Activated CD4-positive, alpha-beta T cell treated with anti-CD3 and anti-CD28 coated beads, Interleukin-10, Interleukin-2, amounts not matched to agents 100 ng/mL and 50 ng/mL, durations not matched to agents 16 hours and 8 hours (primary cell): ENCODE measurements at places on chromosomes 1 and 21.
A peak's percentile ranks its signal among the peaks of the same experiment; 100 is the strongest.

DNA sequence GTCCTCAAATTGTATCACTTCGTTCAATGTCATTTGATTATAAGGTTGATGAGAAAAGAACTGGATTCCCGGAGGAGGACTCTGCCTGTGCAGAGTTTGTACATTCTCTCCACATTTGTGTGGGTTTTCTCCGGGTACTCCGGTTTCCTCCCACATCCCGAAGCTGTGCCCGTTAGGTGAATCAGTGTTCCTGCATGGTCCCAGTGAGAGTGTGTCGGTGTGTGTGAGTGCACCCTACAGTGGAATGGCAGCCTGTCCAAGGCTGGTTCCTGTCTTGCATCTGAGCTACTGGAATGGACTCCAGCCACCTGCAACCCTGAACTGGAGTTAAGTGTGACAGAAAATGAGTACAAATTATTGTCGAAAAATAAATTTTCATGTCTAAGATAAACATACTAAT lies 92.2 kb upstream of the KCTD3 start:
- no peak for DNase-seq

GRCh38 chr1:52007215-52008002 lies 16.9 kb upstream of the RAB3B start:
- DNase-seq, result no peak

DNA sequence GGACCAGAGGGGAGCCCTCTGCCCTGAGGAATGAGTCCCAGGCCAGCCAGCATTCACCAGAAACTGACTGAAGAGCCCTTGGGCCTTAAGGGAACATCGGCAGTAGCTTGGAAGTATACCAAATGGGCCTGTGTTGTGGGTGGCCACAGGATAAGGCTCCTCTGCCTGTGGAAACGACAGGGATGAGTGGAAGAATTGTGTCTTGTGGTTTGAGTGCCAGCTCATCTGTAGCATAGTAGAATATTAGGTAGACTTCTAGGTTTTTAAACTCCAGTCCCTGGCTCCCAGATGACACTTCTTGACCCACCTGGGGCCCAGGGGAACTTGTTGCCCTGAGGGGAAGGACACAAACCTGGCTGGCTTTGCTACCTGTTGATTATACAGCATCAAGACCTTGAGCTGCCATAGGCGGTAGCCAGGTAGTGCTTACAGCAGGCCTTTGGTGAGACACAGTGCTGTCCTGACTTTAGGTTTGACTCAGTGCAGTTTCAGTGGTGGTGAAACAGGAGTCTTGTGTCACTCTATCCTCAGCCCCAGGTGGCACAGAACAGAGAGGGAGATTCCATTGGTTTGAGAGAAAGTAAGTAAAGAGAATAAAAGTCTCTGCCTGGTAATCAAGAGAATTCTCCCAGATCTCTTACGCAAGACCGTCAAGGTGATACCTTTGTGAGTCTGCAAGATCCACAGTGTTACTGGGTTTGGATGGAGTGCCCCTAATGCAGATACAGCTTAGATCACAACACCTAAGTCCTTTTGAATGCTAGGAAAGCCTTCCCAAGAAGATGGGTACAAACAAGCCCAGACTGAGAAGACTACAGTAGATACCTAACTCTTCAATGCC lies 50.2 kb downstream of the RABGAP1L start:
- peak; percentile 67 for DNase-seq

- DNase-seq, result no peak
Measured at GRCh38 chr1:166139735-166140134, 27.1 kb downstream of the FAM78B start.

DNA sequence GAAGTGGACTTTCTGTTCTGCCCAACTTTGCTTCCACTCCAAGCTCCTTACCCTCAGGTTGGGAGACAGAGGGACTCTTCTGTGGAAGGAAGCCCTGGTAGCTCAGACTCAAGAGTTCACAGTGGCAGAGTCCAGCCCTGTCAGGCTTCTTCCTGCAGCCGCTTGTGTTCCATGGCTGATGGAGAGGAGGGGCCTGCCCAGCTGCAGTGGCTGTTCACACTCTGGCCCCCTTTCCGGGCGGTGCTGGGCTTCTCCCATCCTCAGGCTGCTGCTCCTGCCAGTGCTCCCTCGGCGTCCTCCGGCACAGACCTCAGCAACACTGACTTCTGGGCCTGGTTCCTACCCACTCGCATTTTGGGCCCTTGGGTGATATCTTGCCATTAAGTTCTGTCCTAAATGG lies 4.0 kb downstream of the KRTAP10-1 start:
- no peak for DNase-seq

DNA sequence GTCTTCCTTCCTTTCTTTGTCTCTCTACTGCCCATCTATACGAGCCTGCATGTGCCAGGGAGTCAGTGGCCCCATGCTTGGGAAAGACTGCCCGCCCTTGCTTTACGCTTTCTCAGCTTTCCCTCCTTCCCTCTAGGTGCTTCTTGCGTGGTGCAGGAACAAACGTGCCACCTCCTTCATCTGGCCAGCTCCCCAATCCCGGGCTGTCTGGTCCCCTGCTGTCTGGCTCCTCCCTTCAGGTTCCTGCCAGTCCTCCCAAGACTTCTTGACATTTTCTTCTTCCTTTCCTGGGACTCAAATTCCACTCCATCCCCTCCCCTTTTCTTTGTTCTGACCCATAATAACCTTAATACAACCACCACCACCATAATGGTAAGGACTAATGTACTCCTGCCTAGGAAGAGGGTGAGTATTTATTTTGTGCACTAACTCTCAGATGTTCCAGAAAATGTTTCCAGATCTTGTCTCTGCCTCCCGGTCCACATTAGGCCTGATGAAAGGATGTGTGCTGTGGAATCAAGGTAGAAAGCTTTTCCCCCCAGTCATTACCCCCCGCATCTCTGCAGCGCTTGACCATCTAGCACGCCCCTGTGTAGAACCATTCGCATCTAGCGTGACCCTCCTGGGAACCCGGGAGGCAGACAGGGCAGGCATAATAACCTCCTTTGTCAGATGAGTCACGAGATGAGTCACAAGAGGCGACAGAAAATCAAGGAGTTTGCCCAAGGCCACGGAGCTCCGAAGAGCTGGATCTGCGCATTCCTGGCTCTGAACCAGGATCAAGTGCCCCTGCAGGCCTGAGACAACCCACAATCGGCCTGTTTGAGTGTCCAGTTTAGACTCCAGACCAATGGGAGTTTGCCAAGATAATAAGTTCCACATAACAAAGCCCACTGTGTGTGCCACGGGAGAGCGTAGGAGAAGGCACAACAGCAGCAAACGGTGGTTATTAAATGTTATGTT lies 60.1 kb upstream of the NEK2 start:
- no peak for DNase-seq
